ENCODE measurements at places on chromosomes 16 and 17.

GRCh38 chr16:81716478-81717225 is 62.4 kb upstream of the PLCG2 start:
- DNase-seq, result no peak

DNA sequence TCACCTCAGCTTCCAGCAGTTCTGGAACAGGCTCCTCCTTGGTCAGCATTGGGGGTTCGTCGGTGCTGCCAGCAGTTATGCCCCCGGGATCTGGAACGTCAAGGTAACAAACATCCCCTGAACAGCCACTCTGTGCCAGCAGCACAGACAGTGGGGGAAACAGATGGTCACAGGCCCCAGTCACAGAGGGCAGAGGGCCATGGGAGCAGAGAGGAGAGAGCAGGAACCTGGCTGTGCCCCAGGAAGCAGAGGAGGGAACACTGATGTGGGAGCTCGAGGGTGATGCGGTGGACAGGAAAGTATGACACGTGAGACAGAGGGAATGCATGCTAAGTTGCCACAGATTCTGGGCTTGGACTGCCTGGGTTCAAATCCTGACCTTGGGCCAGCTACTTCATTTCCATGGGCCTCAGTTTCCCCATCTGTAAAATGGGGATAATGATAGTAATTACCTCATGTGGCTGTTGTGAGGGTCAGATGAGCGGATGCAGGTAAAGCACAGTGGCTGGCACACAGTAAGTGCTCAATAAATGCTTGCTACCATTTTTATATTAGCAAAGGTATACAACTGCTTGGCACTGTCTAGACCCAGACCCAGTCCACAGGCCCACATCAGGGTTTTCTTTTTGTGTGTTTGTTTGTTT is 4.9 kb downstream of the BCL7C start:
- DNase-seq, result no peak

GRCh38 chr17:78159575-78160158 is 8.7 kb upstream of the SYNGR2 start:
- no peak for DNase-seq

- DNase-seq, result no peak
These were observed 51.5 kb downstream of the LDHD start for GRCh38 chr16:75065149-75065505.

DNA sequence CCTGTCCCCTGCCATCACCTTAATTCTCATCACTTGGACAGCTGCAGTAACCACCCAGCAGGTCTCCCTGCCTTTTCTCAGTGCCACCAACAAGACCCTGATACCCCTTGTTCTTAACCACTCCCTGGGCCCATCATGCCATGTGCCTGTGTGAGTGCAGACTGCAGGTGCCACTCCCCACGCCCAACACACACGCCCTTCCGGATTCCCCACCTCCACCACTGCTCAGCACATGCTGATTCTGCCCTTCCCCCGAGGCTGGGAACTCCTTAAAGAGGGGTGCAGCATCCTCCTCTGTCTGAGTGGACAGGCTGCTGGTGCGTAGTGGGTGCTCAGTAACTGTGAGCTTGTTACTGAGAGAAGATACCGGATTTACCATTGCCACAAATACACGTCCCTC is 52.4 kb downstream of the PLD6 start:
- DNase-seq, result no peak

- DNase-seq, result no peak
These were observed 3.6 kb upstream of the DUSP14 start for GRCh38 chr17:37485938-37486570.

DNA sequence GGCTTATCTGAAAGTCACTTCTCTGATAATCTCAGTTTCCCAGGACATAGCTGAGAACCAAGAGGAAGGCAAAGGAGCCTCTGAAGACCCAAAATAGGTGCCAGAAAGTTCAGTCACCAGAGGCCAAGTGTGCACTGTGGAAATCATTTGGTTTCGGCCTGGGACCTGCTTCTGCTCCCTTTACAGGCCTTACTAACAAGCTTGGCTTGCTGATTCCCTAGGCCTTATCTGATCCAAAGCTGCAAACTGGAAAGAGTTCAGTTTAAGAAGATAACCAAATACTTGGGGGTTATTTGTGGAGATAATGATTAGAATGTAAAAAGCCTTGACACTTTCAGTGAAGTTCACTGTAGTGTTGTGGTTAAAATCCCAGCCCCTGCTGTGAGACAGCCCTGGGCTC is 17.0 kb downstream of the ITGA3 start:
- DNase-seq, result no peak

GRCh38 chr17:32609085-32609484 is 122.3 kb downstream of the CDK5R1 start:
- DNase-seq, result peak; percentile 55

DNA sequence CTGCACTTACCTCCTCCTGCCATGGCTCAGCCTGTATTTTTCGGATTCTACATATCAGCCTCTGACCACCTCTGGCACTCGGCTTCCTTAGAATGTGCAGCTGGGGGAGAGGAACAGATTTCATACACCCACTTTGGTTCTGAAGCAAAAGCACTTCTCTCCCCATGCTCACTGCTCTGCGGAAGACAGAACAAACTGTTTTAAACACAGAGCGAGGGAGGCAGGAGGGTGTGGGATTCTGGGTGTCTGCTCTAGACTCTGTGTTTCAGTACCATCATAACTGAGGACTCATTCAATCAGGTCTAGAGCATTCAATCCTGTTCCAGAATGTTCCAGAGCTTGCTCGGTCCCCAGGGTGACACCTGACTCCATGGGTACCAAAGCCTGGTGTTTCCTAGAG is 239.1 kb downstream of the GRIN2A start:
- DNase-seq, result no peak

DNA sequence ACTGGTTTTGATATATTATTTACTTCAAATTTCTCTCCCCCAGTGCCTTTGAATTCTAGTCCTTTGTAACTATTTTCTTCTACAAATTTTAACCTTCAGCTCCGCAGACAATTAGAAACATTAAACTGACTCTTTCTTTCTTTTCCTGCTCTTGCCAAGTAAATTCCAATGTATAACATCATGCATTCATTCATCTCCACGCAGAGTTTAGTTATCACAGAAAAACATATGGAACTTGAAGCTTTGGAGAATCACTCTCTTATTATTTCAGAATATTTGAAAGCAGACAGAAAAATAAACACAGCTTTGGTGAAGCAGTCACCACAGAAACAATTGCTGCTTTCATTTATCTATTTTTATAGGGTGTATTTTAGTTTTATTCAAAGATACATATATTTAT is 778.7 kb upstream of the CDH8 start:
- DNase-seq, result no peak

DNA sequence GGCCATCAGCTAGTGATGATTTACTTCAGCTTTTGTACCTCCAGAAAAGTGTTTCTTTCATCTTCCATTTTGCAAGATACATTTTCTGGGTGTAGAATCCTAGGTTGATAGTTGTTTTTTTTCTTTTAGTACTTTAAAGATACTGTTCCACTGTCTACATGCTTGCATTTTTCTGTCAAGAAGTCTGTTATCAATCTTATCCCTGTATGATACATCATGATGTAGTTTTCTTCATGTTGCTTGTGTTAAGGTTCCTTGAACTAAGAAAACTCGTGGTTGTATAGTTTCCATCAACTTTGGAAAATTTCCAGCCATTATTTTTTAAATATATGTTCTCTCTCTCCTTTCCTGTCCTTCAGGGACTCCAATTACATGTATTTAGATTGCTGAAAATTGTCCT is 24.1 kb downstream of the DYNLL2 start:
- DNase-seq, result no peak

DNA sequence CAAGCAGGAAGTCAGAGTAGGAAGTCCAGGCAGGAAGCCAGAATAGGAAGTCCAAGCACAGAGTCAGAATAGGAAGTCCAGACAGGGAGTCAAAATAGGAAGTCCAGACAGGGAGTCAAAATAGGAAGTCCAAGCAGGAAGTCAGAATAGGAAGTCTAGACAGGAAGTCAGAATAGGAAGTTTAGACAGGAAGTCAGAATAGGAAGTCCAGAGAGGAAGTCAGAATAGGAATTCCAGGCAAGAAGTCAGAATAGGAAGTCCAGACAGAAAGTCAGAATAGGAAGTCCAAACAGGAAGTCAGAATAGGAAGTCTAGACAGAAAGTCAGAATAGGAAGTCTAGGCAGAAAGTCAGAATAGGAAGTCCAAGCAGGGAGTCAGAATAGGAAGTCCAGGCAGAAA is 105.3 kb upstream of the C16orf82 start:
- no peak for DNase-seq

DNA sequence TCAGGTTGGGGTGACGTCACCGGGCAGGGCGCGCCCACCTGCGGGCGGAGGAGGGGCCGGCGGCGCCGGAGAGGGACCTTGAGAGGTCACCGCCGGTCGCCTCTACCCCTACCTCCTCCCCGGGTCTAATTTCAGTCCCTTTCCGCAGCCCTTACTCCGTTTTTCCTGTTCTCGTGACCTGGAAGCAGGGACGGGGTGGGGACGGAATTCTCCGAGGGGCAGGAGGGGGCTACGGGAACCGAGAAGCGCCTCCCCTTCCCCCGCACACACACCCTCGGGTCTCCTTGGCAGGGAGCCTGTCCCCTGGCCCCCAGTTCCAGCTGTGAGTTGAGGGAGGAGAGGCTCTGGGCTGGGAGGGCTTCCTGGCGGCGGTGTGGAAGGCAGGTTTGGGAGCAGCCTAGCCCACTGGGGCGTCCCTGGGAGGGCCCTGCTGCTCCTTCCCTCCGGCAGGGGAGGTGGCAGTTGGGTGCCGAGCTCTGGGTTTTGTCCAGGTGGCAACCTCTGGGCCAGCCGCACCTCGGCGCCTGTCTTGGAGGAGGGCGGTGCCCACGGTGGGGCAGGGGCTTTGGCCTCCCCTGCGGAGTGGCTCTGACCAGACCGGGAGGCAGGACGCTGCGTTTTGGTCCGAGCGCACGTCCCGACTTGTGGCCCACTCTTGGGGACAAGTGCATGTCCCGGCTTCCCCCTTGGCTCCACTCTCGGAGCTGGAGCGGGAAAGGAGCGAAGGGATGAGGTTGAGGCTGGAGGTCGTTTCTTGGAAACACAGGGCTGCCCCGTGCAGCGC is 773 bp downstream of the SYNGR3 start:
- DNase-seq, result no peak

- DNase-seq, result no peak
These were observed 188.7 kb upstream of the TNRC6C start for GRCh38 chr17:77769762-77770161.

DNA sequence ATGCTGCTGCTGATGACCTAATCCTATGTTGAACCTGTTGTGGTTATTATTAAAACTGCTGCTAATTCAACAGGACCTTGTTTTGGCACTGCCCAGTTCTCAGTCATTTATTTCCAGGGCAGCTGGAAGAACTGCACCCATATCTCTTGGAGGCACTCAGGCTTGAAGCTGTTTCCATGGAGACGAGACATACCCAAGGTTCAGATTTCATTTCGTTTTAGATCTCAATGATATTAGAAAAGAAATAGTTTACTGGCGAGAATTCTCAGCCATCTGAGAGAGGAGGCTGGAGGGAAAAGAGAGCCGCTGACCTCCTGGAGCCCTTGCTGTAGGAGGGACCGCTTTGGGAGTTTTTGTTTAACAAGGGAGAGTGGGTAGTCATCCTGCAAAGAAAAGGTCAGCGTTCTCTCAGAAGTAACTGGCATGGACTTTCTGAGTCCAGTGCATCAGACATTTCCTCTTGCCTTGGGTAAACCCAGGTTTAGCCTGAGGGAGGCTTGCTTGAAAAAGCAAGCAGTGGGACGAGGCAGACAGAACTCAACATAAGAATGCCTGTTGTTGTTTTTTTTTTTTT is 75.4 kb downstream of the YPEL2 start:
- peak; percentile 69 for DNase-seq

DNA sequence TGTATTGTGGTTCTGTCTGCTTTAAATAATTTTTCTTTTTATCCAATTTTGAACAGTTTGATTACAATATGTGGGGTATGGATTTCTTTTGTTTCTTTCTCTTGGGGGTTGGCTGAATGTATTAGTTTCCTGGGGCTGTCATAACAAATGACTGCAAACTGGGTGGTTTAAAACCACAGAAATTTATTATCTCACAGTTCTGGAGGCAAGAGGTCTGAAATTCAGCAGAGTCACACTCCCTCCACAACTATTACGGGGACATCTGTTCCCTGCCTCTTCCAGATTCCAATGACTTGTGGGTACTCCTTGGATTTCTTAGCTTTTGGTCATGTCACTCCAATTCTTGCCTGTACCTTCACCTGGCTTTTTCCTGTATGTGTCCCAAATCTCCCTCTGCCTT is 23.7 kb downstream of the COX11 start:
- DNase-seq, result no peak

DNA sequence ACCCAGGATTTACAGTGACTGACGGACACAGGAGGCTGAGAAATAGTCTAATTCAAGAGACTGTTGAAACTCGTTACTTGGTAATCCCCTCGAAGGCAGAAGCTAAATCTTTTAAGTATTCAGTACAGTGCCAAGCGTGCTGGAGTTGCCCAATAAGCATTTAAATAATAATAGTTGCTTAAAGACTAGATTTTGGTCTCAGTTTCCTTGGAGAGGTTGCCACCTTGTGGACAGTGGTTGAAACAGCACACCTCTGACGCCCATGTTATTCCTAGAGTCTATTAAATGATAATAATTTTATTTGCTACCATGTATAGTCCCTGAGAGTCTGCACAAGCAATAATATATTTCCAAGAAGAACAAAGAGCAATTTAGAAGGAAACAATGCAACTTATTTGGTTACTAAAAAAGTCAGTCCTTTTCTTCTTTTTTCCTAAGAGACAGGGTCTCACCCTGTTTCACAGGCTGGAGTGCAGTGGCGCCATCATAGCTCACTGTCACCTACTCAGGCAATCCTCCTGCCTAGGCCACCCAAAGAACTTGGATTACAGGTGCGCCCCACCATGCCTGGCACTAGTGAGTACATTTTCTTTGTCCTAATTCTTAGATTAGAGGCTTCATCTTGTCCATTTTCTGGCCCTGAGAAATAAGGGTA is 138.0 kb upstream of the NUDT7 start:
- DNase-seq, result peak; percentile 34

GRCh38 chr16:89383095-89384003 is 107.0 kb downstream of the ANKRD11 start:
- no peak for DNase-seq

DNA sequence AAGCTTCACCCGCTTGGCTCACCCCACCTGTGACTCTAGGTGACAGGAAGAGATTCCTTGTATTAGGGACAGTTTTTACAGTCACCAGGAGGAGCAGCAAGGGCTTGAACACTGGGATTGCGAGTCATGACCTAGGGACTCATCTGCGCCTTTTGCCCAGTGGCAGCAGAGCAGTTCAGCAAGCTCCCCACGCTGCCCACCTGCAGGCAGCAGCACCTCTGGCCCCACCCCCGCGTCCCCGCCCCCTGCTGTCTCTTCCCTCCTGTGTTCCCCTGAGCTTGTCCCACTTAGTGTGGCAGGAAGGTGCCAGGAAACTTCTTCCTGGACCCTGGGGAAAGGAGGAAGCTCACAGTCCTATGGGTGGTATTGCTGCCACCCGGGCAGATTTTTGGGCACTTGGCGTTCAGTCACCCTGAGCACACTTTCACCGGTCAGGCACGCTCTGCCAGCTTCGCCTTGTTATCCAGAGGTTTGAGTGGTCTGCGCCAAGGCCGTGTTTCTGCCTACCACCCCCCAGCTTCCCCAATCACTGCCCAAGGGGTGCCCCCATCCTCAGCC is 8.7 kb downstream of the MMP15 start:
- DNase-seq, result no peak

GRCh38 chr16:9039210-9039609 is 52.2 kb upstream of the HAPSTR1 start:
- no peak for DNase-seq

- no peak for DNase-seq
These were observed 42.4 kb upstream of the MEAK7 start for GRCh38 chr16:84546669-84547545.

GRCh38 chr17:17993366-17993765 is 20.7 kb downstream of the DRC3 start:
- no peak for DNase-seq
